Muscle of leg (tissue), 16 donors: ENCODE measurements at places on chromosomes 5 and 9. TPM values are rescaled to one million over a fixed set of nuclear protein-coding genes. Genes with fewer than 3 reads are reported as not detected.
A peak's percentile ranks its signal among the peaks of the same experiment; 100 is the strongest.

FCHO2 gene
- total RNA-seq, result 18.4 TPM

DNA sequence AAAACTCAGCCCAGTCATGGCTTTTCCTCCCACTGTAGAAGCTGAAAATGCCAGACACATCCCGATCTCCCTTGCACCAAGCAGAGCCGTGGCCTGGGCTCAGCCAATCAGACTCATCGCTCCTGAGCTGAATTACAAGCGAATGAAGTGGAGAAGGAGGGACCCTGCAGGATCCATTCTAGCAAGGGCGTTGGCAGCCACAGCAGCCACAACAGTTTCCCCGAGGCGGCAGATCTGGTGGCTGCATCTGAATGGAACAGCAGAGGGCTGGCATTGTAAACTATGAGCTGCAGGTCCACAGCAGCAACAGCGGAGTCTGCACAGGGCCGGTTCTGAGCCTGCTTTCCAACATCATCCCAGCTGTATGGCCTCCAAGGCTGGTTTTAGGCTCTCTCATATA lies 23.8 kb downstream of the ALG2 start:
- no peak for DNase-seq
- H3K27me3 ChIP-seq, result peaks cover 2% of the 10 kb centered on the region
- no peak overlapping the region for H3K4me3 ChIP-seq
- no peaks in the 10 kb centered on the region for H3K36me3 ChIP-seq
- no peaks in the 10 kb centered on the region for H3K4me1 ChIP-seq
- H3K27ac ChIP-seq, result no peak overlapping the region

GRCh38 chr5:78827725-78828124 lies 157.4 kb downstream of the ARSB start:
- H3K27me3 ChIP-seq, result no peaks in the 10 kb centered on the region
- H3K27ac ChIP-seq, result no peak overlapping the region
- H3K36me3 ChIP-seq, result no peaks in the 10 kb centered on the region
- peaks cover 27% of the 10 kb centered on the region for H3K4me1 ChIP-seq
- H3K4me3 ChIP-seq, result no peak overlapping the region
- no peak for DNase-seq

GRCh38 chr5:139658501-139658927 lies 10.4 kb downstream of the CXXC5 start:
- DNase-seq, result peak; percentile 54
- peak overlapping the region; percentile 6 for H3K4me3 ChIP-seq
- peaks cover 16% of the 10 kb centered on the region for H3K36me3 ChIP-seq
- peaks cover 98% of the 10 kb centered on the region for H3K4me1 ChIP-seq
